Activated T-cell treated with anti-CD3 and anti-CD28 coated beads for 24 hours (primary cell): ENCODE measurements at places on chromosomes 1 and 21.

GRCh38 chr1:38004284-38005108, 818 bp downstream of the FHL3 start:
- DNase-seq = no peak

GRCh38 chr1:201260648-201261311, 22.5 kb upstream of the PKP1 start:
- no peak for DNase-seq

- DNase-seq = no peak
Measured at GRCh38 chr21:34166468-34166867, 93.1 kb downstream of the MRPS6 start.

DNA sequence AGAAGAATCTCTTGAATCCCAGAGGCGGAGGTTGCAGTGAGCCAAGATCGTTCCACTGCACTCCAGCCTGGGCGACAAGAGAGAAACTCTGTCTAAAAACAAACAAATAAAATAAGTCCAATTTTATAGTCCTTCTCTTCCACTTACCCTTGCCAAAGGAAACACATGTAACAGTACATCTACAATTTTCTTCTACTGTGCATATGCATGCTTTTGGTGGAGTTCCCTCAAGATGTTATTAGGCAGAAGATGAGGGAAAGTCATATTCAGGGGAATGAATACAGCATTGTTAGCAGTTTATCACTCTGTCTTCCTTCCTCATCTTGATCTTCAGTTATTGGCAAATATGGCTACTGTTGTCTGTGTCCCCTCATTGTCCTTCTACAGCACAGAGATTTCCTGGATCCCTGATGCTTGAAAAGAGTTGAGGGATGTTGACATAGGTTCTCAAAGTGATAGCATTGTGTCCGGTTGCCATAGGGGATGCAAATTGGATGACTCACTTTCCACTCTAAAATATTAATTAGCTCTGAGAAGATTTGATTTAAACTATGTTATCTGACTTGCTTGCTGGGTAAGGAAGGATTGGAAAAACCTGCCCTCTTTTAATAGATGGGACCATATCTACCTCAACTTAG, 1173.6 kb downstream of the KCNT2 start:
- no peak for DNase-seq

- DNase-seq = no peak
Measured at GRCh38 chr1:179966551-179966950, 11.9 kb downstream of the CEP350 start.

GRCh38 chr1:238710697-238711096, 675.7 kb upstream of the CHRM3 start:
- DNase-seq = no peak

DNA sequence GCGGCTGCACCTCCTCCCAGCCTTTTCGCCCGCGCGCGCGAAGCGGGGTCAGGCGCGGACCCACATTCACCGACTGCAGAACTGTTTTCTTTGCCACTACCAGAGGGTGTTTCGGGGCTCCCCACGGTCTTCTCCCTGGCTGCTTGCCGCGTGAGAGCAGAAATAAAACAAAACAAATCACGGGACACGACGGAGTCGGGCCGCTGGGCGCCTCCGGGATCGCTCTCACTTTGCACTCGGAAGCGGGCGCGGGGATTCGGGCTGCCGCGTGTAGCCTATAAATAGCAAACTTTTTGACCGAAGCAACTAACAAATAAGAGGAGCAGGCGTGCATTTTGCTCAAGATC, 412.3 kb upstream of the ESRRG start:
- DNase-seq = no peak
